MM.1S (cell line): ENCODE measurements at places on chromosomes 16 and 17.

GRCh38 chr17:81210868-81211267 is 11.9 kb downstream of the CEP131 start:
- DNase-seq = no peak

DNA sequence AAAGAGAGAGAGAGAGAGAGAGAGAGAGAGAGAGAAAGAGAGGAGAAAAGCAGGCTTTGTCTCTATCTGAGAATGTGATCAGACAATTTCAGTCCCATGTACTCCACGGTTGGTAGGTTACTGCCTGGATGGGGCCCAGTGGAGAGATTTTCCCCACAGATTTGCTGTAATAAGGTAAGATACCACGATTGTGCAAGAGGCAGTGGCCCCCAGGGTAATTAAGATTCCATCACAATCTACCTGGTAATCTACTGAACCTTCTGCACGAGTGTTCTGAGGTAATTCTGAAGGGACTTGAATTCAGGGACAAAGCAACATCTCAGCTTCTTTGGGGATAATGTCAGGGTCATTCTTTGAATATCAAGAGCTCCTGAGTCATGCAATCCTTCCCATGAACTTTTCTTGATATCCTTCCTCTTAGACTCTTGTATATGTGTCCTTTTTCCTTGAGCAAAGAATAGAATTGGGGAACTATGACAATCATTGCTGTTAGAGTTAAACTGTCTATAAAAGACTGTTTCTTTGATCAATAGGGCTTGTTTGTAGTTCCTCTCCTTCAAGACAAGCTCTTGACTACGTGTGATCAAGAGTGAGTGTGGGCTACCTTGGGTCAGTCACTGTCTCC is 306.6 kb downstream of the MAF start:
- DNase-seq = no peak

GRCh38 chr16:73527187-73527586 is 479.3 kb upstream of the ZFHX3 start:
- no peak for DNase-seq

- no peak for DNase-seq
Observed at GRCh38 chr16:12207939-12208338, 231.4 kb downstream of the SNX29 start.

- DNase-seq = no peak
Observed at GRCh38 chr16:16120044-16120381, 103.3 kb downstream of the ABCC6 start.

DNA sequence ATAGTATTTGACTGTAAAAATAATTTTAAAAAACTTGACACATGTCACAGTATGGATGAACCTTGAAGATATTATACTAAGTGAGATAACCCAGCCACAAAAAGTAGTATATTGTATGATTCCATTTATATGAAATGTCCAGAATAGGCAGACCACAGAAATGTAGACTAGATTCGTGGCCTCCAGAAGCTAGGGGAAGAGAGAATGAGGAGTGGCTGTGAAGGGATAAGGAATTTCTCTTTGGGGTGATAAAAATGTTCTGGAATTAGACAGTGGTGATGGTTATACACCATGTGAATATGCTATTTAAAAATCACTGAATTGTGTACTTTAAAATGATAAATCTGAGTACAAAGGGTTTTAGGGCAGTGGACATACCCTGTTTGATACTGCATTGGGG is 253.1 kb upstream of the DYNLRB2 start:
- no peak for DNase-seq

GRCh38 chr17:75557852-75558665 is 29.5 kb upstream of the MYO15B start:
- DNase-seq = no peak

GRCh38 chr17:19317359-19318095 is 45.0 kb downstream of the B9D1 start:
- DNase-seq = peak; percentile 95

DNA sequence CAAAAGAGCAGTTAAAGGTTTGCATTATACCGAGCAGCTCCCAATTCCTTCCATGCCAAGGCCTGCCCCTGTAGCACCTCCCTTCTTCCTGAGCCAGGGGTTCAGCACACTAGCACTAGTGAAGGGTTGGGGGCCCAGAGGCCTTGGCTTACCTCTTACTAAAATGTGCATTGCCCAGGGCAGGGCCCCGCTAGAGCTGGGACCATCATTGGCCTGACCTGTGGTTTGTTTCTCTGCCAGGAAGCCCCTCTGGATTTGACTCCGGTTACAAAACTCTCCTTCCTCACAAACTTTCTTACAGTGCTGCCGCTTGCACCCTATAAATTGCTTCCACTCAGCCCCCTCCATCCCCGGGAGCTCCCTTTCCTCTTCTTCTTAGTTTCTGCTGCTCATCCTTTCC is 33.8 kb downstream of the MPRIP start:
- no peak for DNase-seq

- no peak for DNase-seq
Observed at GRCh38 chr16:87844120-87844733, 25.1 kb downstream of the SLC7A5 start.

- no peak for DNase-seq
Observed at GRCh38 chr17:49566668-49567071, 9.0 kb upstream of the NXPH3 start.

DNA sequence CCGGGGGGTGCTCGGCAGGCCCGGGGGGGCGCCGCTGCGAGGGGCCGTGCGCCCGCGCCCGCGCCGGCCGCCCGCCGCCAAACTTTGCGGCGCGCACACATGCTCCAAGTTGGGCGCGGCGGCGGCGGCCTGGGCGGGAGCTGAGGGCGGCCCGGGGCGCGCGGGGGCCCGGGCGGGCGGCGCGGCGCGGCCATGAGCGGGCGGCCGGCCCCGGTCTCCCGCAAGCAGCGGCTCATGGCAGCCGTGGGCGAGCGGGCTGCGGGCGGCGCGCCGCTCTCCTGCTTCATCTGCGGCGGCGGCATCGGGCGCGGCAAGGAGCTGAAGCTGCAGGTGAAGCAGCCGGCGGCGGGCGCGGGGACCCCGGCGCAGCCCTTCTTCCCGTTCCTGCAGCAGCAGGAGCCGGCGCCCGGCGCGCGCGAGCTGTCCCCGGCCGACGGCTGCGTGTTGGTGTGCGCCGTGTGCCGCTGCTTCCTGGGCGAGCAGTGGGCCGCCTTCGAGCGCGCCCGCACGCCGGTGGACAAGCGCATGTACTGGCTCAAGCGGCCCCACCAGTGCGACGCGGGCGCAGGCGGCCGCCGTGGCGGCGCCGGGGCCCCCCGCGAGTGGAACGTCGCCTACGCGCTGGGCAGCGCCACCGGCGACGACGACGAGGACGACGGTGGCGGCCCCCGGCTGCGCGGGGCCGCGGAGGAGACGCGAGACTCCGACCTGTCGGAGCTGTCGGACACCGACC is 57.2 kb upstream of the CIBAR2 start:
- no peak for DNase-seq

- DNase-seq = no peak
Observed at GRCh38 chr17:42291129-42291528, 2.8 kb downstream of the STAT5A start.

DNA sequence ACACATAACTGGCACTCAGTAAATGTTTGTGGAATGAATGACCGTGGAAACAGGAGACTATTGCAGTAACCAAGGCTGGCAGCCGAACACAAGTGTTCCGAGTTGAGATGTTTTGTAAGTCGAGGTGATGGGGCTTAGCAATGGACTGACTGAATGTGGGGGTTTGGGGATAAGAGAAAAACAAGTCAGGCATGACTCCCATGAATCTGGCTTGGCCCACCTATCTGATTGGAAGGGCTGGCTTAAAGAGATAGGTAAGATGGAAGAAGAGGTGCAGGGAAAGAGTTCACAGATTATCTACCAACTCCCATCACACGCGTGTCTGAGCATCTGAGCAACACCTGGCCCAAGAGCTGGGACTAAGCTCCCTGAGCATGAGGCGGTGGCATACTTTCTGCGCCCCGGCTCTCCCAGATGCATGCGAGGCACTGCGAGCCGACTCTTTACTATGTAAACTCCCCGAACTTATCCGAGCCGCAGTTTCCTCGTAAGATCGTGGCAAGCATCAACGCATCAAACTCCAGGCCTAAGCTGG is 539 bp downstream of the IFT20 start:
- DNase-seq = peak; percentile 15

DNA sequence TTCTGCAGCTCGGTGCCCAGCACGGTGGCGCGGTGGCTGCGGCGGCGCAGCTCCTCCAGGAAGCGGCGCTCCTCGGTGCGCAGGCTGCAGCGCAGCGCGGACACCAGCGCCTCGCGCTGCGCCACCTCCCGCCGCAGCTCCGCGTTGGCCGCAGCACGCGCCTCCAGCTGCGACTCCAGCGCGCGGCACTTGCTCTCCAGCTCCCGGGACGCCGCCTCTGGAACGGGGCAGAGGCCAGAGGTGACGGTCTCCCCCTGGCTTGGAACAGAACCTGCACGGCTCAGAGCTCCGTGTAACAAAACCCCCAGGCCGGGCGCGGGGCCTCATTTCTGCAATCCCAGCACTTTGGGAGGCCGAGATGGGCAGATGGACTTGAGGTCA is 13.2 kb upstream of the CLUH start:
- no peak for DNase-seq

DNA sequence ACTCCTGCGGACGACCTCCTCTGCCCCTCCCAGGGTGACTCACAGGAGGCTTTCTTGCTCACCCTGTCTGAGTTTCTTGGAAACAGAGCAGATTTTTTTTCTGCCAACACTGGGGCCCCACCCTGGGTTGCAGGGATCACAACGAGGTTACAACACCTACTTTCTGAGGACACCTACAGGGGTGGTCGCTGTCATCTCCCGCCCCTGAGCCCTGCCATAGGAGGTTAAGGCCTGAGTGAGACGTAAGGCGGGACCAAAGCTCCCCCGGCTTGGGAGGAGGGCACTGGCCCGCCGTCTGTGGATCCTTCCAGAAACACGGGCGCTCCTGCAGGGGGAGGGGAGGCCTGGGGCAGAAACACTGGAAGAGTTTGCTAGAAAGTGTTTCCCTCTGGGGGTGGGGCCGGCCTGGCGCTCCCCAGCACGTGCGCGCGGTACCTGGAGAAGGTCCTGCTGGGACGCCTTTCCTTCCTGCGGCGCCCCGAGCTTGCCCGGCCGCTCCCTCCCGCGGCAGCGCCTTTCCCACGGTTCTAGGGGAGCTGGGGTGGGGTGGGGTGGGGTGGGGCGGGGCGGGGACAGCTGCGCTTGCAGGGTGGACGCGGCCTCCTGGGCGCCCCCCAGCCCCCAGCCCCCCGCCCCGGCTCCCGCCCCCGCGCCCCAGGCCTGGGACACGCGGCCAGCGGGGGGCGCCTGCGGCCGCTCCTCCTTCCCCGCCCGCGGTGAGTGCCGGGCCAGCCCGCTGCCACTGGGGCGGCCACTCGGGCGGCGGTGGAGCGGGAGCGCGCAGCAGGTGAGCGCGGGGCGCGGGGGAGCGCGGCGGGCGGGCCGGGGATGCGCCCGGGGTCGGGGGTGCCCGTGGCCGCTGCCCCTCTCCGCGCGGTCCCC is 20.7 kb upstream of the ADCY7 start:
- peak; percentile 56 for DNase-seq

DNA sequence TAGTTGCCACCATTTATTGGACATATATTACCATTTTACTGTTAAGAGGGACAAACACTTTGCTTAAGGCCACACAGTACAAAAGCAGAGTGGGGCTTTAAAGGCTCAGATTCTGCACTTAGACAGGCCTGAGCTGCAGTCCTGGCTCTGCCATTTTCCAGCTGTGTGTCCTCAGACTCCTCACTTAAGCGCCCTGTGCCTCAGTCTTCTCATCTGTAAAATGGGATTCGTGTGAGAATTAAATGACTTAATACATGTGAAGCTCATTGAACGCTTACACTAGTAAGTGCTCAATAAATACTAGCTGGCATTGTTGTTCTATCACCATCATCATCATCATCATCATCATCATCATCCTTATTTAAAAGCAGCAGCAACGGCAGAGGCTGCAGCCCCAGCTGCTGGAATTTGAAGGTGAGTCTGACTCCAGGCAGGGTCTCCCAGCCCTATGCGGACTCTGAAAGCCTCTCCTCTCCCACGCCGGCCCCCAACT is 445 bp upstream of the CACNG5 start:
- no peak for DNase-seq

DNA sequence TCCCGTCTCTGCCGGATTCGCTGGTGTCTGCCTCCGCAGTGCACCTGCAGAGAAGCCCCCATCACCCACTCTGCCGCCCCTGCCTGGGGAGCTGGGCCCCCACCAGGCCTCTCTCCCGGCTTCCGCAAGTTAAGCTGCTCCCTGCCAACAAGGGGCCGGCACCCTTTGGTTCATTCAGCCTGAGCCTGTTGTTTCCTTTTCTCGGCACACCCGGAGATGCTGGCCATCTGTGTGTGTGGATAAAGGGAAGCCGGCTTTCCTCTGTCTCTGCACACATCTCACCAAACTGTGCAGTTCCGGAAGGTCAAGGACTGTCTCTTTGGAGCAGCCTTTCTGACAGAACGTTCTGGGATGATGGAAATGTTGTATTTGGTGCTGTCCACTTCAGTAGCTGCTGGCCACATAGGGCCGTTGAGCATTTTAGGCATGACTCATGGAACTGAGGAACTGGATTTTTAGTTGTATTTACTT is 6.8 kb downstream of the MAPK8IP3 start:
- no peak for DNase-seq
